ENCODE measurements at places on chromosomes 5 and 9. TPM values are rescaled to one million over a fixed set of nuclear protein-coding genes. Genes with fewer than 3 reads are reported as not detected.

PWWP2A gene
- 11.7 TPM for total RNA-seq

NIPAL4 gene
- total RNA-seq = 0.36 TPM

PCDHGA3 gene
- 2.9 TPM for total RNA-seq

SPATA31A1 gene
- not detected for total RNA-seq

SPINK7 gene
- total RNA-seq = not detected

IL3 gene
- not detected for total RNA-seq

SH3TC2 gene
- total RNA-seq = 9.7 TPM

MCIDAS gene
- total RNA-seq = not detected

EPB41L4A gene
- total RNA-seq = 0.07 TPM

GABBR2 gene
- 3.4 TPM for total RNA-seq

SAPCD2 gene
- total RNA-seq = 11.3 TPM

GPRIN1 gene
- 3.4 TPM for total RNA-seq

PTGDS gene
- not detected for total RNA-seq

RBM18 gene
- 26.2 TPM for total RNA-seq

TSSK1B gene
- total RNA-seq = not detected

EQTN gene
- not detected for total RNA-seq

FBP2 gene
- total RNA-seq = not detected

TLX3 gene
- total RNA-seq = not detected

BTNL8 gene
- total RNA-seq = not detected

MARVELD2 gene
- total RNA-seq = 0.21 TPM

AGXT2 gene
- total RNA-seq = not detected

GHR gene
- total RNA-seq = 1.6 TPM

SOHLH1 gene
- not detected for total RNA-seq

F2RL2 gene
- 74.9 TPM for total RNA-seq

FYB1 gene
- total RNA-seq = 1.1 TPM

CSF2 gene
- total RNA-seq = not detected

MYMK gene
- not detected for total RNA-seq

WDR36 gene
- total RNA-seq = 28.6 TPM

ECSCR gene
- 1.1 TPM for total RNA-seq

TNFSF8 gene
- total RNA-seq = not detected

SPEF2 gene
- 2.6 TPM for total RNA-seq

MCC gene
- 5.3 TPM for total RNA-seq

ANKRD18A gene
- total RNA-seq = not detected

RGS7BP gene
- total RNA-seq = not detected

DTWD2 gene
- total RNA-seq = 6.0 TPM

FAM193B gene
- total RNA-seq = 18.8 TPM

CDKN2B gene
- 9.2 TPM for total RNA-seq

FLT4 gene
- not detected for total RNA-seq

MOB3B gene
- total RNA-seq = not detected

TERT gene
- total RNA-seq = 2,316 TPM

DND1 gene
- total RNA-seq = 0.31 TPM

SLC6A7 gene
- not detected for total RNA-seq

ARHGEF37 gene
- 1.2 TPM for total RNA-seq

CDH18 gene
- total RNA-seq = 0.38 TPM

EFCAB9 gene
- not detected for total RNA-seq

FOXI1 gene
- not detected for total RNA-seq

FGD3 gene
- not detected for total RNA-seq

POU5F2 gene
- 0.13 TPM for total RNA-seq

AHRR gene
- 46.1 TPM for total RNA-seq

PCDHGA8 gene
- 0.85 TPM for total RNA-seq

MTAP gene
- total RNA-seq = 64.5 TPM
